ENCODE measurements at places on chromosomes 7 and 10.

DNA sequence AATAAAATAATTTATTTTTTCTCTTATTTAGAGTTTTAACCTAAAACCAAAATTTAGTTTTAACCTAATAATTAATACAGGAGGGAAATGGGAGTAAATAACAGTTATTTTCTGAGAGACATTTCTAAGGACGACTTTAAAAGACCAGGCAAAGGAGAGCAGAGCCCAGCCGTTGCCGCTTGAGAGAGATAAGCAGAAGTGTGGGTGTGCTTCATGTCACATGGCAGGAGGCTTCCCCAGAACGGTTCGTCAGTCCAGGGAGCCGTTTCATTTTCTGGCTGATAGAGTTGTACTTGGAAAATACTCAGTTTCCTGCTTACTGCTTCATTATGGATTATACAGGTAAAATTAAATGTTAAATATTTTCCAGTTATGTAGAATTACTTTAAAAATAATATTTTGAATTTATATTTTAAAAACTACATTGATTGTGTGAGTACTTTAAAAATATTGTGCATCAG is 61.4 kb downstream of the ST7 start:
- DNase-seq, result no peak

GRCh38 chr10:83955406-83955805 is 183.9 kb upstream of the GHITM start:
- DNase-seq, result peak; percentile 17

- peak; percentile 93 for DNase-seq
Measured at GRCh38 chr10:29304264-29304994, 15.6 kb downstream of the LYZL1 start.

GRCh38 chr7:85924062-85924461 is 719.6 kb upstream of the GRM3 start:
- DNase-seq, result no peak

GRCh38 chr7:153370092-153370491 is 610.5 kb downstream of the ACTR3B start:
- DNase-seq, result no peak

GRCh38 chr7:1754345-1754908 is 84.3 kb downstream of the ELFN1 start:
- no peak for DNase-seq

DNA sequence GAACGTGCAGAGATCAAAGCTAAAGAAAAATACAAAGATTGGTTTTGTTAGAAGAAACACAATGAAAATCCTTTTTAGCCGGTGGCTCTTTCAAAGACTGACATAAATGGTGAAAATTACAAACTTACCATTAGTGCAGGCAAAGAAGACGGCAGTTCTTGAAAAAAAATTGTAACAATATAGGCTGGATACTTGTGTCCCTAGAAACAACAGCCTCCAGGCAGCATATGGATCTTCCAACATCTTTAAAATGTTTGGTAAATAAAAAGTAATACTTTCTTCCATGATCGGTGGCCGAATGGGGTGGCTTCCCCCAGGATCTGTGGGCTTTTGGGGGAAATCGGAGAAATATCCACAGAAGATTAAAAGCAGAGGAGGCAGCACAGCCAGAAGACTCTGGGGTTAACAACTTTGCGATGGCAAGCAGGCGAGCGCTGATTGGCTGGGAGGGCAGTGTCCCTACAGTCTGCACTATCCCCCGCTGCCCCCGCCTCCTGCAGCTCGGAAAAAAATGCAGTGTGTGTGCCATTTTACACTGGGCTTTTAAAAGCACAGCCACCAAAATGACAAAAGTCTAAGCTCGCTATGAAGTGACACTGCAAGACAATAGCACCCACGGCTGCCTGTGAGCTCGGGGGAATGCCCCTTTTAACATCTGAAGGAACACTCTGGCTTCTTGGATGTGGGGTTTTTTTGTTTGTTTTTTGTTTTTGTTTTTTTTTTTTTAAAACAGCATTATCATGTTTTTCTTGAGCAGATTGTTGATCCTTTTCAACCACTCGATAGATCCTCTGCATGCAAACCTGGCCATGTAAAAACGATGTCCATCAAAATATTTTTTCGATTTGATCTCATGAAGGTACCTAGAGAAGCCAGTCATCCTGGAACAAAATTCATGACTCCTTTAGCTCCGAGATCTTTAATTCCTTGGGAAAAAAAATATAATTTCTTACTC is 31.7 kb upstream of the EPC1 start:
- DNase-seq, result peak; percentile 97

GRCh38 chr10:82811621-82812020 is 936.6 kb downstream of the NRG3 start:
- DNase-seq, result no peak

GRCh38 chr7:91880016-91880412 is 488 bp downstream of the MTERF1 start:
- peak; percentile 3 for DNase-seq

GRCh38 chr10:103193820-103194529 is 903 bp upstream of the NT5C2 start:
- DNase-seq, result no peak

DNA sequence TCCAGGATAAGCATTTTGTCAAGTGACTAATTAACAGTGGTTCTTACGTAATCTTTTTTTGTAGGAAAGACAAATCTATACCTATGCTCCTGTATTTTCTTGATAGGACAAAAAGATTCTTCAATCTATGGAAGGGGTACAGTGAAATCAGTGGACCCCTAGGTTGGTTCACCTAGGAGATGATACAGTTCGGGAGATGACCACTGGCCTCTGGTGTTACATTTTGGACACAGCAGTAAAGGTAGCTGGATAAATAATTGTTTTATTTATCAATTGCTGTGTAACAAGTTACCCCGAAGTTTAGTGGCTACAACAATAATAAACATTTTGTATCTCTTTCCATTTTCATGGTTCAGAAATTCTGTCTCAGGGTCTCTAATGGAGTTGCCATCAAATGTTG is 288.2 kb upstream of the MAGI2 start:
- no peak for DNase-seq

- no peak for DNase-seq
Measured at GRCh38 chr7:131190146-131190545, 137.5 kb upstream of the MKLN1 start.

DNA sequence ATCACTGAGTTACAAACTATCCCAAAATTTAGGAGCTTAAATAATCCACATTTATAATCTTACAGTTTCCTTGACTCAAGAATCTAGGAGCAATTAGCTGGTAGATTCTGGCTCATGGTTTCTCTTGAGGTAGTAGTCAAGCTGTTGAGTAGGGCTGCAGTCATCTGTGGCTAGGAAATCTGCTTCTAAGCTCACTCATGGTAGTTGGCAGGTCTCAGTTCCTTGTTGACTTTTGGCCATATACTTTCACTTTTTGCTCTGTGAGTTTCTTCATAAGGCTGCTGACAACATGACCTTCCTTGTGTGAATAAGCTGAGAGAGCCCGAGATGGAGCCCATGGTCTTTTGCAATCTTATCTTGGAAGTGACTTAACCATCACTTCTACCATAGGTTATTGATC is 10.8 kb upstream of the ETV1 start:
- DNase-seq, result no peak

DNA sequence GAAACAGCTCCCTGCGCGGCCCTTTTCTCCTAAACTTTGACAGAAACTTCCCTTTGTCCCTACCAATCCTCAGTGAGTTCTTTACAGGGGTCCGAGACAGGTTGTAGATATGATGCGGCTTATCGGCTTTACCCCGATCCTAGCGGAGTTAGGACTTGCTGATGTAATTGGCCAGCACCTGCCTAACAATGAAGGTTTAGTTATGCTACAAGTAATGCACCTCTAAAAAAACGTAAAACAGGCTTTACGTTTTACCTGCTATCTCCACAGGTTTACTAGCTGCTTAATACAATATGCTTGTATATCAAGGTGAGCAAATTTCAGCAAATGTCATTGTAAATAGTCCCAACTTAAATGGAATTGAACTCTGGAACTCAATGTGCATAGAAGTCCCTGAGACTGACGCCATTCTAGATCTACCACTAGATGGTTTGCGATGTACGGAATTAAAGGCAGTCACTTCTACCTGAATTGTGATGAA is 697 bp upstream of the SNX13 start:
- DNase-seq, result peak; percentile 64

GRCh38 chr7:54664235-54665228 is 94.5 kb downstream of the SEC61G start:
- peak; percentile 90 for DNase-seq

DNA sequence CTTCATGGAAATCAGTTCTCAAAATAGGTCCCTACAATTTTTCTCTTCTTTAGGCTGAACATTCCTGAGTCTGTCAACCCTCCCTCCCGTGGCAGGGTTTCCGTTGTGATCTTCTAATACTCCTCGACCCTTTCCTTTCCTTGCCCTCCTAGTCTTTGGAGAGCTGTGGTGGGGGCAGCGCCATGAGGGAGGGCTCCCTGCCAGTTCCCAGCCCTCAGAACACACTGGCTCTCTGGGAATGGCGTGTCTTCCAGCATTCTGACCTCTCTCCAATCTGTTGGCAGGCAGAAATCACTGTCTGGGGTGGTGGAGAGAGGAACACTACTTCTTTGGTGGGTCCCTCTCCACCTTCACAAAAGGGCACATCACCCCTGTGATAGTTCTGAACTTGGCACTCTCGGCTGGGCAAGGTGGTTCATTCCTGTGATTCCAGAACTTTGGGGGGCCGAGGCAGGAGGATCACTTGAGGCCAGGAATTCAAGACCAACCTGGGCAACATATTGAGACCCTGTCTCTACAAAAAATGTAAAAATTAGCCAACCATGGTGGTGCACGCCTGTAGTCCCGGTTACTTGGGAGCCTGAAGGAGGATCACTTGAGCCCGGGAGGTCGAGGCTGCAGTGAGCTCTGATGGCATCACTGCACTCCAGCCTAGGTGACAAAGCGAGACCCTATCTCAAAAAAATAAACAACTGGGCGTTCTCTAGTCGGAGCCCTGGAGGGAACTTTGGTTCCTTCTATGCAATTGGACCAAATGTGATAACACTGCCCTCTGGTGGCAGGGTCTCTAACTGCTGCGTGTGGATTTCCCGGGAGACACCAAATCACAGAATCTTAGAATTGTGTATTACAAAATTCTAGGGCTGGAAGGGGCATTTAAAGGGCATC is 13.1 kb upstream of the ARPC1A start:
- DNase-seq, result peak; percentile 28

- DNase-seq, result no peak
Measured at GRCh38 chr7:157871681-157872080, 534.9 kb downstream of the DNAJB6 start.

DNA sequence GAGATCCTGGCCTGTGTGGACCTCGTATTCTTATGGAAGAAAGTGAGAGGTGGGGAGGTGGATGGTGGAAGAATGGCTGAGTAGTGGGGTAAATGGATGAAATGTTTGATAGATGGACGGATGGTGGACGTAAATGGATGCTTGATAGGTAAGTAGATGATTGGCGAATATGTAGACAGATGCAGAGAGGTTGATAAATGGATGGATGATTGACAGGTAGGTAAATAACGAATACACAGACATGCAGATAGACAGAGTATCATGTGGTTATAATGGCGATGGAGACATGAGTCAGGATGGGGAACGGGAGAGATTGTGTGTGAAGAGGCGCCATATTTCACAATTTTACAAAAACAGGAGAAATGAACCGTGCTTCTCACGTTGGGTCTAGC is 219.5 kb downstream of the DIP2C start:
- no peak for DNase-seq

DNA sequence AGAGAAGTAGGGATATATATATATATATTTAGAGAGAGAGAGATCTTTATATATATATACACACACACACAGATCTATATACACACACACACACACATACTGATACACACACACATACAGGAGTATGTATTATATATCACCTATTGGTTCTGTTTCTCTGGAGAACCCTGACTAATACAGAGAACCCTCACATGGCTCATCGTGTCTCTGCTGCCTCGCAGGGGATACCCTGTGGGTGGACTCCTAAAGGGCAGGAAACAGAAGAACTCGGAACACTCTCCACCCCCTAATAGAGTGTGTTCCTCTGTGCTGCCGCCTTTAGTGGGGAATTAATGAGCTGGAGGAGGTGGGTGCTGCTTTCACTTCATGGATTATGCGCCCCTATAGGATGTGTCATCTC is 86.6 kb downstream of the NPY start:
- DNase-seq, result no peak

- DNase-seq, result no peak
Measured at GRCh38 chr10:127945948-127946711, 39.2 kb downstream of the PTPRE start.

- DNase-seq, result peak; percentile 30
Measured at GRCh38 chr7:93799750-93800357, 90.7 kb downstream of the TFPI2 start.

GRCh38 chr7:134774119-134774518 is 5.3 kb upstream of the CALD1 start:
- no peak for DNase-seq

GRCh38 chr7:119172043-119172442 is 947.5 kb downstream of the ANKRD7 start:
- no peak for DNase-seq

DNA sequence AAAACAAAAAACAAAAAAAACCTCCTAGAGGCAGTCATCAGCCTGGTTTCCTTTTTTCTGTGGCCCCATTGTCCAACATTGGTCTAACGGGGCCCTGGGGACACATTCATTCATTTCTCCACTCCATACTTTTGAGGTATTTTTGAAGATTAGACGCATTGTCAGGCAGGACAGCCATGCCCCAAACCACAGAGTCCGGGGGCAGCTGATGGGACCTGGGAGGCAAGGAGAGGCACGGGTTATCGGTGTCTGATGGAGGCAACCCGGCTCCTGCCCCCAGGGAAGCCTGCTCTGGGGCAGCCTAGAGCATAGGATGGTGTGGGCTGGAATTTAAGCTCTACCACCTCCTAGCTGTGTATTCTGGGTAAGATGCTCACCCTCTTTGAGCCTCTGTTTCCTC is 6.5 kb upstream of the RABGEF1 start:
- no peak for DNase-seq

GRCh38 chr7:149778696-149779501 is 5.5 kb upstream of the ZNF467 start:
- DNase-seq, result no peak

- DNase-seq, result no peak
Measured at GRCh38 chr10:99768556-99768955, 13.9 kb upstream of the ABCC2 start.

- no peak for DNase-seq
Measured at GRCh38 chr7:117113871-117114270, 160.6 kb downstream of the ST7 start.

DNA sequence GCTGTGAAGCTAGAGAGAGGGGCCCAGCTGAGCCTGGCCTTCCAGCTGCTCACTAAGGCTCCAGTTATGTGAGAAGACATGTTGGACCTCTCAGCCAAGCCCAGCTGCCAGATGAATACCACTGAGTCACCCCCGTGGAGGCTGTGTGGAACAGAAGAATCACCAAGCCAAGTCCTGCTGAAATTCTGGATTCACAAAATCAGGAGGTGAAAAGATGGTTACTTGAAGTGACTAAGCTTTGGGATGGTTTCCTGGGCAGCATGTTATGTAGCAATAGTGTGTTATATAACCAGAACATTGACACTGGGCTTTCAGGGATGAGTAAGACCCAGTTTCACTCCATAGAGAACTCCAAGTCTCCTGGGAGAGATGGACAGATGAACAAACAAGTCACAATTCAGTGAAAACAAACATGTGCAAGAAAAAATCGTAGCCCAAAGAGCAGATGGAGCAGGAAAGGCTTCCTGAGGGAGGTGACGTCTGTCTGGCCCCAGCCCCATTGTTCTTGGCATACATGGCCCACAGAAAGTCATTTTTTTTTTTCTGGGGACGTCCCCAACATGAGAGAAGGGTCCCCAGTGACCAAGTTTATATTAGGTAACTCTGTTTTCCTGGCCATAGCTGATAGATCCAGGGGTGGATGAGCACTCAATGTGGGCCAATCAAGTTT is 64.1 kb upstream of the PDZD8 start:
- no peak for DNase-seq

GRCh38 chr7:155860840-155861479 is 48.7 kb upstream of the SHH start:
- DNase-seq, result peak; percentile 69

GRCh38 chr10:97328646-97329453 is 5.7 kb downstream of the FRAT2 start:
- no peak for DNase-seq

All from brain (organoid and tissue), 16 donors.